ENCODE measurements at places on chromosomes 2 and 18. TPM values are rescaled to one million over a fixed set of nuclear protein-coding genes. Genes with fewer than 3 reads are reported as not detected.

Gene TRPM8
- total RNA-seq, result 0.54 TPM

- DNase-seq, result peak; percentile 10
Observed at GRCh38 chr2:57720728-57721627, 325.6 kb upstream of the VRK2 start.

DNA sequence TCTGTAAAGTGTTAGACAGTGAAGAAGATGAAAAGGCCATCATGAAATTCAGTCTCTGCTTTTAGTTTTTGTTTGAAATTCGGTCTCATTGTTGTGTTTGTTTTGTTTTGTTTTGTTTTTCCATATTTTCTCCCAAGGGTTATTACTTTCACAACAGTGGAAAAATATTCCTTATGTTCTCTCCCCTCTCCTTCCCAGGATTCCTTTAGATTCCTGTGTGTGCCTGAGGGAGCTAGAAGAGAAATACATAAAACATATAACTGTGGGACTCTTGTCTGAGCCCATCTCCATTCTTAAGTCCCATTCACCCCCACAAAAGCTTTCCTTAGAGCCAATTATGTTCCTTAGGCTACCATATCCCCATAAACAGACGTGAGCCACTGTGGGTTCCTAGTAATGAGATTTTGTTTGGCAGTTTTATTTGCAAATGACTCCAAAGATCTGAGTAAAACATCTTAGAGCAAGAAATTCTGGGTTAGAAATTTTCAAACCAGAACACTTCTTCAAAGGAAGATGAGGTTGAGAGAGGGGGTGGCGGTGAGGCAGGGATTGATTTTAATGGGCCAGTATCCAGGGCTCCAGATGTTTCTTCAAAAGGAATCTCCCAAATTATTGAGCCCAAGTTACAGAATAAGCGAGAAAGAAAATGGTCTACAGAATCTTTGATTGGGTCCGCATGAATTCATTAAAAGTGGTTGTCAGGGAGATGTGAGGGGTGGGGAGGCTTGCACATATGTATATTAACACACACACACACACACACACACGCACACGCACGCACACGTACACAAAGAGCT lies 157.8 kb upstream of the TNP1 start:
- no peak for DNase-seq

GRCh38 chr18:77572537-77572936 lies 322.9 kb downstream of the GALR1 start:
- DNase-seq, result no peak

Measured in cerebellum (tissue), 4 donors.